ENCODE measurements at places on chromosomes 1 and 21.

GRCh38 chr1:168110896-168111545 is 25.7 kb downstream of the GPR161 start:
- DNase-seq, result peak; percentile 34

GRCh38 chr1:206563367-206564207 is 48.7 kb downstream of the EIF2D start:
- no peak for DNase-seq

DNA sequence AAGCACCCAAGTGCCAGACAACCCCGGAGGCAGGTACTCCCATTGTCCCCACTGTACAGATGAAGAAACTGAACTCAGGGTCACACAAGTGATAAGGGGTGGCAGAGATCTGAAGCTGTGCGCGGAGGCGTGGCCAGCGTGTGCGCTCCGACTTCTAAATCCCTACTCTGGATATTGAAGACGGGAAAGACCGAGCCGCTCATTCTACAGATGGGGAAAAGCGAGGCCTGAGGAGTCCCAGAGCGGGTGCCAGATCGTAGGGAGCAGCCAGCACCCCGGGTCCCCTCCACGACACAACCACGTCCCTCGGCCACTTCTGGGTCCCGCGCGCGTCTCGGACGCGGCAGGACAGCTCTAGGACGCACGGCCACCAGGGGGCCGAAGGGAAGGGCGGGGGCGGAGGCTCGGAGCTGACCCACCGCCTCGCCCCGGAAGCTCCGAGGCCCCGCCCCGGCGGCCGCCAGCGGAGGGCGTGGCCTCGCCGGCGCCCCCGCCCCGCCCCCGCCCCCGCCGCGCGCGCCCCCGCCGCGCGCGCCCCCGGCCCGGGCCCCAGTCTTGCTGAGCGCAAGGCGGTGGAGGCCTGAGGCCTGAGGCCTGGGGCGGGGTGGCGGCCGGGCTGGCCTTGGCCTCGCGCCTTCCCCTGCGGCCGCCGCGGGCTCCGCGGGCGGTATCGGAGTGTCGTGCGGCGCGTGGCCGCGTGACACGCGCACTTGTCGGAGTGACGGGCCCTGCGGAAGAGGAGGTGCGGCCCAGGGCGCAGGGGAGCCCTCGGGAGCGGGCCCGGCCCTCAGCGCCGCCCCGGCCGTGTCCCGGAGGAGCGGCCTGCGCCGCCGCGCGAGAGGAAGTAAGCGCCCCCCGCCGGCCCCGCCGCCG is at the start of gene H6PD:
TSS of gene H6PD (plus strand) at position 552 of the 873 bp plus-strand sequence. CDS start 10,161 bp downstream, outside the sequence.
- peak; percentile 70 for DNase-seq

DNA sequence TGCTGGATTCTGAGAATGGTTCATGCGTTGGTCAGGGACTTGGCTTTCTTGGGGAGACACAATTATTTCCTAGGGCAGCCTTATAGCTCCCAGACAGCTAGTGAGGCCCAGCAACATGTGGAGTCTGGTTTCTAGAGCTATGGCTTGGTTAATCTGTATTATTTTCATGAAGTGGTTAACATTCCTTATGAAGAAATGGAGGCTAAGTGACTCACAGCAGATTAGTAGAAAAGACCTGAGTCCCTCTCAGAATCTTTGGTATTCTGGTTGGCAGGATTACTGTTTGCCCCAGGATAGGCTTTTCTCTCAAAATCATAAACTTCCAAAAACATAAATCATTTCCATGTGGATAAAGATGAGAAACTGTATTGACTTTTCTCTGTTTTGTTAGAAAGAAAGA is 42.3 kb downstream of the DUSP10 start:
- peak; percentile 73 for DNase-seq

DNA sequence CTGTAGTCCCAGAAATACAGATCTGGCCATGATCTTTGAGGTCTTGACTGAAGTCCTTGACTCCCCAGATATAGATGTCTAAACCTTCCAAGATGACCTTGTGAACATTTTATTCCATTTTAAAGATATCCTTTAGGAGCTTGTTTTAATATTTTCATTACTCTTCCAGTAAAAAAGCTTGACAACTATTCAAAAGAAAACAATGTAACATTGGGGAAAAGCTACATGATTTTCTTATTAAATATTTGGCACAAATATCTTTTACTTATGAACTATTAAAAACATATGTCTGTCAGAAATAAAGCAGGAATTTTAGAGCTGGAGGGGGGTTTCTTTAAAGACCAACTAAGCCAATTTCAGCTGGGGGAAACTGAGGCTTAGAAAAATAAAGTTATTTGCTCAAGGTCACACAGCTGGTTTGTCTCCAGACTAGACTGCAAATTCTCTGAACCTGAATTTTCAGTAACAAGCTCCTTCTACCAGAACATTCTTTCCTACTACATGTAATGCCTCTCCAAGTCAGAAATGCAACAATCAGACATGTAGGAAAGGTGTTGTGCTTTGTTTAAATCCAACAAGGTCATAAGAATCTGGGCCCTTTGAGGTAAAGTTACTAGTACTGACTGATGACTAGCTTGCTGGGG is 67.0 kb upstream of the PTCH2 start:
- DNase-seq, result peak; percentile 46

GRCh38 chr1:10649517-10650201 is 146.8 kb downstream of the CASZ1 start:
- DNase-seq, result no peak

DNA sequence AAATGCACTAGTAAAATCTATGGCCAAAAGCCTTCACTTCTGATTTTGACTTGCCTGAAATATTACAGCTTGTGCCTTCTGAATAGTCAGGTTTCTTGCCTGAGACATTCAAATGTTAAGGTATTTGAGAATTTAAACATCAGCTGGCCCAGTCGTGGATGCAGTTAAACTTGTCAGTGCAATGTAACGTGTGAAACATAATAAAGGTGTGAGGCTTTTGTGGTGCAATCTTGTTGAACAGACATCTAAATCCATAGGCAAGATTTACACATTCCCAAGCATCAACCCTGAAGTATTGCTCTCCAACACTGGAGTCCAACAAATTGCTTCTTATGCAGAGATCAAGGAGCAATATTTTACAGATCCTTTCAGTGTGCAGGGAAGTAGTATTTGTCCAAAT is 4.4 kb downstream of the CCN1 start:
- DNase-seq, result peak; percentile 89

DNA sequence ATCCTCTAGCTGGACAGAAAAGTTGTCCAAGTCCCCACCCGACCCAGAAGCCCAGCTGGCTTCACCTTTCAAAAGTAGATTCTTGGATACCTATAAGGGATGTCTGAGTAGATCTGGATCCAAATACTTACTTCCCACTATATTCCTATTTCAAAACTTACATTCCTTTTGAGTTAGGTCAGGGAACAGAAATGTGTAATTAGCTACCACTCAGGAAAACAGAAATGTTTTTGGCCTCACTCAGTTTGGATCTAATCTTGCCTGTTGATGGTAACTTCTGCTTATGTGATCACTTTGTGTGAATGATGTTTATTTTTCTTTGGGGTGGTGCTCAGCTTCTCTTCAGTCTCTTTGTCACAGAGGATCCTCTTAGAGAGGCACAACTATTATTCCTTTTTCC is 814.4 kb upstream of the RGS18 start:
- peak; percentile 2 for DNase-seq

GRCh38 chr1:38852780-38853179 is 6.8 kb downstream of the RRAGC start:
- DNase-seq, result no peak

- peak; percentile 68 for DNase-seq
Measured at GRCh38 chr1:110087812-110088738, 17.6 kb upstream of the ALX3 start.

GRCh38 chr1:4305526-4306301 is 348.7 kb upstream of the AJAP1 start:
- no peak for DNase-seq

GRCh38 chr1:11207898-11208611 is 18.9 kb downstream of the ANGPTL7 start:
- peak; percentile 43 for DNase-seq

GRCh38 chr1:26536521-26536920 is 7.0 kb downstream of the RPS6KA1 start:
- no peak for DNase-seq

- no peak for DNase-seq
Measured at GRCh38 chr1:155840386-155840785, 16.6 kb downstream of the GON4L start.

DNA sequence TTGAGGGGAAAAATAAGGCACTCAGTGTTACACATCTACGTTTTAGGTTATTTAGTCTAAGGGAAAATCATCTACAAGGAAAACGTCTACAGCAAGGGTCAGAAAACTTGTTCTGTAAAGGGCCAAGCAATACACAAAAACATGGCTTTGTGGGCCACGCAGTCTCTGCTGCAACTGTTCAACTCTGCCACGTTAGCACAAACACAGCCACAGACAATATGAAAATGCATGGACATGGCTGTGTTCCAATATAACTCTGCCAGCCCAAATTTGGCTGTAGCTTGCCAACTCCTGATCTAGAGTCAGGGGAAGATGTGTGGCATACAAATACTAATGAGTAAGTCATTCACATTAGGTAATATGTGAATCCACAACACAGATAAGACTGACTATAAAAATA is 40.7 kb downstream of the COA6 start:
- DNase-seq, result no peak

DNA sequence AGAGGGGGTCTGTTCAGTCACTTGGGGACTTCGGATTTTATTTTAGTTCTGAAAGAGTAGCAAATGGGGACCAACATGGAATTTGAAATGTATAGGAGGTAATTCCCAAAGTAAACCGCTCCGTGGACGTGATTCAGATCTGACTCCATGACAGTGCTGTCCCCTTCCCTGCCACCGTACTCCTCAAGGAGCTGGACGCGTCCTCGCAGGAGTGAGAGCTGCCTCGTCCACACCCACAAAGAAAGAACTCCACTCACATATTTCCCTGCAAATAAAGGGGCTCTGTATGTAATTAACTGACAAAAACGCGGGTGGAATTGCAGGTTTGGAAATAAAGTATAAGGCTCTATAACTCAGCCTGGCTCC is 183.6 kb downstream of the ETS2 start:
- DNase-seq, result no peak

GRCh38 chr1:172340520-172340919 is 80.0 kb upstream of the C1orf105 start:
- no peak for DNase-seq

DNA sequence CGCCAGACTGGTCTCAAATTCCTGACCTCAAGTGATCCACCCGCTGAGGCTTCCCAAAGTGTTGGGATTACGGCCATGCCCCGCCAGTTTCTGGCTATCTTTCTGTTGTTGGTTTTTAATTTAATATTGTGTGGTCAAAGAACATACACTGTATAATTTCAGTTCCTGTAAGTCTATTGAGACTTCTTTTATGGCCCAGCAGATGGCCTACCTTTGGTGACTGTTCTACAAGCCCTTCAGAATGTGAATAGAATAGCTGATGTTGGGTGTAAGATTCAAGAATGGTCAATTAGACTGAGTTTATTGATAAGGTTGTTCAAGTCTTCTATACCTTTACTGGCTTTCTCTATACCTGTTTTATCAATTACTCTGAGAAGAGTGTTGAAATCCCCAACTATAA is 10.7 kb downstream of the HES2 start:
- DNase-seq, result no peak

DNA sequence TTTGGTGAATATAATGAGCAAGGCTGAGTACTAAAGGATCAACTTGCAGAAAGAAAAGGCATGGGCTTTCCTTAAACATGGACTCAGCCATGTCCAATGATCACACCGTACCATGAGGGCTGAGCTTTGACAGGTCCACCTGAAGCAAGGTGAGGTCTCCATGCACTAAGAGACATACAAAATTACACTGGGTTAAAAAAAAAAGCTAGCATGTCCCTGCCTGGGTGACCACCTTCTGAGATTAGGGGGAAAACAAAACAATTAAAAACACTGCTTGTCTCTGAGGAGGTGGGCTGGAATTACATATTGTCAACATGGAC is 22.7 kb downstream of the DUSP10 start:
- DNase-seq, result no peak

GRCh38 chr1:230105754-230106625 is 39.0 kb downstream of the GALNT2 start:
- DNase-seq, result peak; percentile 88

GRCh38 chr1:210257698-210258529 is 25.3 kb downstream of the SERTAD4 start:
- no peak for DNase-seq

GRCh38 chr1:30444850-30445249 is 278.5 kb downstream of the MATN1 start:
- DNase-seq, result no peak

- no peak for DNase-seq
Measured at GRCh38 chr1:228131766-228132165, 8.3 kb upstream of the GUK1 start.

- DNase-seq, result no peak
Measured at GRCh38 chr1:18232052-18232451, 124.5 kb downstream of the IGSF21 start.

DNA sequence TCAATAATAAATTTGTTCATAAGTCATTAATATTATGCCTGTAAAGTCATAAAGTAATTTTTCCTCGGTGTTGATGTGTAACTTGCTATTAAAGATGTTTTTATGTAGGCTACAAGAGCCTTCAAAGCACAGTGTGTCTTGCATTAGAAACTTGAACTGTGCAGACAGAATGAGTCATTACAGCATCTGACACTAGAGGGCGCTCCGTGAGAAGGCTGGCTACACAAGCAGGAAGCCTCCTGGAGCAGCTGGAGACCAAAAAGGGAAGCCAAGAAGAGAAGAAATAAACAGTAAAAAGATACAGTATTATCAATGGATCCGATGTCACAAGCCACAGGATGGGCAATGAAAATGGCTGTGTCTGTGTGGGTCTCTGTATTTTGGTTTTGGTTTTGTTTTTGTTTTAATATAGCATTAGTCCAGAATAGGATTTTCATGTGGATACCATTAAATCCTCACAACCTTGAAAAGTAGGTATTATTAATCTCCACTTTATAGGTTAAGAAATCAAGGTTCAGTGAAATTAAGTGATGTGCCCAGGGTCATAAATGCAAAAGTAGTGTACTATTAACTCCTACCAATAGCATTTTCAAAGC is 16.1 kb upstream of the LRRC8D start:
- DNase-seq, result peak; percentile 88

DNA sequence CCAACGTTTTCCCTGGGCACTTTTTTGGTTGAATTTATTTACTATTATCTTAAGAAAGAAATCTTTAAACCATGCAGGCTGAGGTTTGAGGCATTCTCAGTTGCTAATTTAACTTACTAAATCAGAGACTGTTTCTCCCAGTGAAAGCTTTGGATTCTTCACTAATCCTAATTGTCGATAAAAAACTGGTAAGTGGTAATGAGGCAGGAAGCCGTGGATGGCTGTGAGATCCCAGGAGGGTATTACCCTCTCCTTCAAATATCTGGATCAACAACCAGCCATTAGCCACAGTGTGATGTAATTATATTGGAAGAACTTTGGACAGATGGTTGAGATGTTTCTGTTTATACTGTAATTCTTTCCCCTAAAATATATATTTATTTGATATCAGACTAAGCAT is 485.0 kb downstream of the DISC1 start:
- DNase-seq, result peak; percentile 18

- DNase-seq, result no peak
Measured at GRCh38 chr1:69086148-69086547, 481.6 kb upstream of the LRRC7 start.

Data from fibroblast of the aortic adventitia (primary cell).